ENCODE measurements at places on chromosomes 5 and 9.

DNA sequence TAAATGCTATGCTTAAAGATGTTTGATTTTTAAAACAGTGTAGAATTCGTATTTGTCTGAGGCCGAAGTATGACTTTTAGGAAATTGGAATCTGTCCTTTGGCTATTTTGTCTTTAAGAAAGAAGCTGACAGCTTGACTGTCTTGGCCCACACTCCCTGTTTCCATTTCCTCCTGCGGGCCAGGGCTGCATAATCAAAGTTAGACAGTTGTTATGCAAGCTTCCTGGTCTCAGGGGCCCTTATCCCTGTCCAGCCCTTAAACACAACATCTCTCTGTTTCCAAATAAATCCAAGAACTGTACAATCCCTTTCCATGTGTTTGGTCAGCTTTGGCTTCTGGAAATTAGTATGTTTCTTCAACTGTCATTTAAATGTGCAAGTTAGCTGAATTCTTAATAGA is 54.6 kb upstream of the ECM2 start:
- DNase-seq: peak; percentile 48

GRCh38 chr9:93357649-93358048 is 93.8 kb upstream of the FAM120A start:
- no peak for DNase-seq

DNA sequence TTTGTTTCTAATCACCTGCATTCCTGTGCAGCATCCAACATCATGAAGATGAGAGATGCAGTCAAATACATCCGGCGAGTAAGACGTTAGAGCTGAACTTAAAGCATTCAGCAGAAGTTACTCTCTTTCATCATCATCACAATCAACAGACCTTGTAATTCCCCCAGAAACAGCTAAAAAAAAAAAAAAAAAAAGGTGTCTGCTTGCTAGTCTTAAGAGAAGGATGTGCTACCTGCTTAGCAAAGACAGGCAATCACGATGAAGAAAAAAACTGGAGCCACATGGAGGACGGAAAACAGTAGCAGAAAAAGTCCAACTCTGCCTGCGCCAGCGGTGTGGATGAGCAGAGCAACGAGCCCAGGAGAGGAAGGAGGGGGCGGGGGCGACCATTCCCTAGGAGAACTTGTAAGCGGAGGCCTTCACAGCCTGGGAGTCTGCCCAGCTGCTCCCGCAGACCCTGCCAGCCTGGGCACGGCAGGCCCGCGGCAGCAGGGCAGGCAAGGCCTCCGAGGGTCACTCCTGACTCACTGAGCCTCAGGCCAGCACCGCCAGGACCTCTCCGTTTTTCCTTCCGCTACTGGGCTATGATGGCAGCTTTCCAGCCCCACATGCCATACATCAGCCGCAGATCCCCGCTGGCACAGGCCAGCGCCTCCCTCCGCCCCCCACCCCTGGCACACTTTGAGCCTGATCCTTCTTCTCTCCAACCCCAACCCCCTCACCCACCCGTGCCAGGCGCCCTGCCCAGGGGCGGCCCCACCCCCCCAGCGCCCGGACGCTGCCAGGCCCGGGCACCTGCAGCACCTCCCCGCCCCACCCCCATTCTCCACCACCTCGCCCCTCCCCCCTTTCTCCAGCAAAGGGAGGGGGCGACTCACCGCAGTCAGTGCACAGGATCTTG is 1.4 kb downstream of the NRG2 start:
- DNase-seq: peak; percentile 12

DNA sequence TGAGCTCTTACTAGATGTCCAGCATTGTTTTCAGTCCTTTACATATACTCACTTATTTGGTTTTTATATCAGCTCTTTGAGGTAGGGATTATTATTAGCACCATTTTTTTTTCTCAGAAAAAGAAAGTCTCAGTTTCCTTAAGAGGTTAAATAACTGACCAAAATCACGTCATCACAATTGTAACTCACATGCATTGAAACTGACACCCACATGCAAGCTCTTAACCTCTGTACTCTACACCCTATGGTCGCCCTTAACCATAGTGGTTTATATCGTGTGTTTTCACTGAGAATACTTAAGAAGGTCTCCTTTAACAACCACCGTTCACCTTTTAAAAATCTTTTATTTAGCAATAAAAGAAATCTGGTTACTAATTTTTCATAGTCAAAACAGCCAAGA is 61.0 kb downstream of the PRDM6 start:
- no peak for DNase-seq

DNA sequence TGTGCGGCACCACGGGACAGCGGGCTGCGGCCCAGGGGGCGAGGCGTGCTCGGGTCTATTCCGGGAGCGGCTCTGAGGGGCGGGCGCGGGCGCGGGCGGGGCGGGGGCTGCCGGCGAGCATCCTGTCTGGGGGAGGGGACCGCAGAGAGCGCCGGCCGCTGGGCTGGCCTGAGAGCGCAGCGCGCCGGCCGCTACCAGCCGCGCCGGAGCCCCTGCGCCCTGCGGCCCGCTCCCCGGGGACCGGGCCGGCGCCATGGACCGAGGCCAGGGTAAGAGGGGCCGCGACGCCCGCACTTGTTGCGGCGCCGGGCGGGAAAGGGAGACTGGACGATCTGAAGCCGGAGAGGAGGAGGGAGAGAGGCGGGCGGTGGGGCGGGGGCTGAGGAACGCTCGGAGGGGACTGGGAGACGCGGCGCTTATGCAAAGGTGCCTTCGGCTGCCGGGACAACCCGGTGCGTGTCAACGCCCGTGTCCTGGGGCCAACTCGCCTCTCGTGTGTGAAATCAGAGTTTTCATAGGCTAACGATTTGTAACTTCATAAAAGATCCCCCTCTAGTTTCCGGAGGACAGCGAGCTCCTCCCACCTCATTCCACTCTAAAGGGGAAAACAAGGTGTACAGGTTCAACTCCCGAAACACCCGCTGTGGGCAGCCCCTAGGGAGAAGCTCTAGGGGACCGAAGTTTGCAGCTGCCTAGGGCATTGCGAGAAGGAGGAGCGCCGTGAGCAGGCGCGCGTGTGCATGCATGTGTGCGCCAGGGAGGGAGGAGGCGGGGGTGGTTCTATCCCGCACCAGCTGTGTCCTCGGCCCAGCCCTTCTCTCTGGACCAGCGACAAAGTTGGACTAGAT is at the start of gene AFAP1L1:
Gene AFAP1L1, plus strand, starts transcription at position 144 of the 848 bp plus-strand sequence. Its CDS starts 110 bp downstream, at position 254.
- DNase-seq: peak; percentile 46

- no peak for DNase-seq
These were observed 9.0 kb downstream of the UBAP1 start for GRCh38 chr9:34187891-34188240.

DNA sequence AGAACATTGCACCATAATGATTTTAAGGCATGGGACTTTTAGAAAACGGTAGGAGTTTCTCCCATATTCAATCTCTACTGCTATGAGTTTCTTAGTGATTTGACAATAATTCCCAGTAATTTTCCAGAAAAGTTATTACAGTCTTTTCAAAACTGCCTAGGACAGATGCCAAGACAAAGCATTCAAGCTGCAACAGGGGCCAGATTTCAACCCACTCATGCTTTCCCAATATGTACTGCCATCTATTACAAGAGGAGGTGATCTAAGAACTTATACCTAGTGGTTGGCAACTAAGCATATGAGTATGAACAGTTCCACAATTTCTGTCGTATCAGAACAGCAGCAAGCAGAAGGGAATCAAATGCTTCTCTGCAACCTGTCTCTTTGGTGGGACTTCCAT is 95.1 kb upstream of the TMED7 start:
- DNase-seq: no peak

DNA sequence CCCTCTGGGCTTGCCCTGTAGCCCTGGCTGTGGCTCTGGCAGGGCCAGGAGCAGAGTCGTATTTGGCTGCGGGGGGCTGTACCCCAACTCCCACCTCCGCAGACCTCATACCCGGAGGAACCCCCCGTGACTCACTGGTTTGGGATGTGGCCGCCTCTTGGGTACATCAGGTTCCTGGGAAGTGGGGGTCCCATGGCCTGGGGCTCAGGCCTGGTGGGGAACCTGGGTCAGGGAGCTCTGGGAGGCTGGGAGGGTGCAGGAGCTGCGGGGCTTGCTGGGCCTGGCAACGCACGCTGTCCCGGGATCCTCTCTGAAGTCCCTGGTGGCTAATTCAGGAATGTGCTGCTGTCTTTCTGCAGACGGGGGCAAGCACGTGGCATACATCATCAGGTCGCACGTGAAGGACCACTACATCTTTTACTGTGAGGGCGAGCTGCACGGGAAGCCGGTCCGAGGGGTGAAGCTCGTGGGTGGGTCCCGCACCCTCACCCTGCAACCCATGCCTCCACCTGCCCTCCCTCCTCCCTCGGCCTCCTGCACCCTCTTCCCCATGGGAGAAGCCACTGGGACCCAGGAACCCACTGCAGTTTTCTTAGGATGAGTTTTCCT is 2.4 kb downstream of the LCN1 start:
- DNase-seq: no peak

DNA sequence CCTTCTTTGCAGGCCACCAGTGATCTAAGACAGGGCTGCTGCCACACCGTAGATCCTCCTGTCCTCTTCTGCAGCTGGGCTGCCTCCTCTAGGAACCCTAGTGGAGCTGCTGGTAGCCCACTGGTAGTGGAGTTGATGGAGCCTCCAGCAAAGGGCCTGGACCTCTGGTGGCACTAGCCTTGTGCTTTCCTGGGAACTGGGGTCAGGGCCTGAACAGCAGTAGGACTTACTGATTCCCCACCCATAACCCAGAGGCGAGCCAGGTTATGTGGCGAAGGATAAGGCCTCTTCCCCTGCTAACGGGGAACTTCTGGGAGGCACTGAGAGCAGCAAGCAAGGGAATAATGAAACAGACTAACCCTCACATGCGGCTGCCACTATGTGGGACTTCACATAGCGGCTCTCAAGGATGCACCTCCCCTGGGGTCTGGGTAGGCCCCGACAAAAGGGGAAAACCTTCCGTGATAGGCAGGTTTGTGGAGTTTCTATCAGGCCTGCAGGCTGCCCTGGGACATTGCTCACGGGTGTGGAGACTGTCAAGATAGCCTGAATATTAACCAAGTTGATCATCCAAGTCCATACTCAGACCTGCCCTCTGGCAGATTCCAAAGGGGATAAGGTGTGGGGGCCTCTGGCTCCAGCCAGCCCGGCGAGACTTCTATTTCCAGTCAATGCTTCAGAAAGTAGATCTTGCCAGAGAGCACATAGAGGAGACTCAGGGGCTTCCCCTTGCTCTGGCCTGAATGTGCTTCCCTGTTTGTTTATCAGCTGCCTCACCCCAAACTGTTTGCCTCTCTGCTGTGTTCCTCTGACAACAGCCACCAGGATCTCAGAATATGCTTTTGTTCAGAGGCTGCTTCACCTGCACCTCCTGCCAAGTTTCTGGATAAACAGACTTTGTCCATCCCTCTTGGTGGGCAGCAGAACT is 7.4 kb downstream of the SLC22A4 start:
- no peak for DNase-seq

- DNase-seq: no peak
These were observed 137.9 kb upstream of the PPP1R26 start for GRCh38 chr9:135341612-135342169.

DNA sequence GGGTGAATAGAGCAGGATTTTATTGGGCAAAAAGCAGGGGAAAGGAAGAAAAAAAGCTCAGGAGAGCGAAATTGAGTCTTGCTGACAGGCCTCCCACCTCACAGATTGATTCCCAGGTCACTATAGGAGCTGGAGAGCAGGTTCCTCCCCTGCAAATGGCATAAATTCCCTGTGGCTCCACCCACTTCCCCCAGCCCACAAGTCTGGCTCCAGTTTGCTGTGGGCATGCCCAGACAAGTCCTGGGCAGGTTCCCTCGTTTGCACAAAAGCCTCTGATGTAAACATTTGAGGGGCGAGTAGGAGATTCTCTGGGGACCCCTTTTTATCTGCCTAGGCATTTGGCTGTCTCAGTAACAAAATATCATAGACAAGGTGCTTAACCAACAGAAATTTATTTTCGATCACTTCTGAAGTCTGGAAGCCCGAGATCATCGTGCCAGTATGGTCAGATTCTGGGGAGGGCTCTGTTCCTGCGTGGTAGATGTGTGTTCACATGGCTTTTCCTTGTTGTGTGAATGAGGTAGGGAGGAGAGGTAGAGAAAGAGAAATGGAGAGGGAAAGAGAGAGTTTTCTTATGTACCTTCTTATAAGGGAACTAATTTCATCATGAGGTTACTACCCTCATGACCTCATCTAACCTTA is 614.5 kb downstream of the MAT2B start:
- DNase-seq: peak; percentile 56

GRCh38 chr9:78575081-78575480 is 278.2 kb downstream of the PSAT1 start:
- no peak for DNase-seq

DNA sequence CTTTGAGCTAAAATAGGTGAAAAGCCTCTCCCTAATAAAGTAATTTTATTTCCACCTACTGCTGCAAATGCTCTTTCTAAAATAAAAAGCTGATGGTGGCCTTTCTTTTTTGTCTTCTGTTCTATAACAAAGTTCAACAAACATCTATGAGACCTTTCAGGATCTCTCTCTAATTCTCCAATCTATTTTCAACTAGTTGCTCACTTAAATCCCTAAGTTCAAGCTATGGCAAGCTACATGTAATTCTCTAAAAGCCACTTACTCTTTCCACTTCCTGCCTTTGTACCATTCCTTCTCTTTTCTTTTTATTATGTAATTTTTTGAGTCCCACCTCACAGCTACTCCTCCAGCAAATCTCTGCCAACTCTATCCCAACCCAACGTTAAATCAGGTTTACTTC is 20.9 kb downstream of the CHD1 start:
- DNase-seq: no peak

DNA sequence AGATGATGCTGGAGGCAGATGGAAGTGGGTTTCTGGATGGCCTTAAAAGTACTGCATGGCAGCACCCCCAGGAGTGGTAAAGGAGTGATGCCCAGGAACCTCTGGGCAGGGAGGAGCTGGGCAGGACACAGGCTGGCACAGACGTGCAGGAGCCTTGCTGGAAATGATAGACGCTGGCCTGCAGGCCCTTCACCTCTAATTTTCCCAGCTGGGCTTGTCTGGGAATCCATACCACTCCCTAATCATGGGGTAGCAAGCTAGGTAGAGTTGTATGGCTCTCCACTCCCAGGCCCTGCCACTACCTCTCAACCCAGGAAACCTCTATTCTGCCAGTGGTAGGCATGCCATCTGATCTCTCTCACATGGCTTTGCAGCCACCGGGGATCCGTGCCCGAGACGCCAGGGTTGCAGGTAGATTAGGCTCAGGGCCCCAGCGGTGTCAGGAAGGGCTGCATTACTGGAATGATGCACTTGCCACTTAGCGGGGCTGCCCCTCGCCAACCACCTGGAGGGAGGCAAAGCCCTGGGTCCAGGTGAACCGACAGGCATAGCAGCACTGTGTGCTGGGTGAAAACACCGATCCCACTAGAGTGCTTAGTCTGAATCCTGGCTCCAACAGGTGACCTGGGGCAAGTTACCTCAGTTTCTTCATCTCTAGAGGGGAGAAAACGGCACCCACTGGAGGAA is 79.6 kb upstream of the SLC25A51 start:
- no peak for DNase-seq

GRCh38 chr9:121781701-121782464 is 130.4 kb downstream of the DAB2IP start:
- DNase-seq: no peak
